MCF 10A (cell line): ENCODE measurements at places on chromosomes 12 and 14.

DNA sequence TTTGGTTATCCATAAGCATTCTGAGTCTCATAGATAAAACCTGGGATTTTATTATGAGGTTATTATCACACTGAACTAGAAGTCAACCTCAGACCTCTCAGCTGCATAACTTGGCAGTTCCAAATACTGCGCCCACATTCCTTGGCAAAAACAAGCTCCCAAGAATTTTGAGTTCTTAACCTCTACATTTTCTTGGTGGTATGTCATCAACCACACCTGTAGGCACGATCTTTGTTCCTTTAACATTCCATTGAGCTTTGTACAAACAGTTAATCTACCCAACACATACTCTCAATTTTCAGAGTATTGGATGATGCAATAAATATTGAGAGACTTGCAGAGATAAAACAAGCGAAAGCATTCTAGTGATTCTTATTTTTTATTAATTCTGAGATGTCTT lies 371.8 kb upstream of the PRICKLE1 start:
- DNase-seq: peak; percentile 91

DNA sequence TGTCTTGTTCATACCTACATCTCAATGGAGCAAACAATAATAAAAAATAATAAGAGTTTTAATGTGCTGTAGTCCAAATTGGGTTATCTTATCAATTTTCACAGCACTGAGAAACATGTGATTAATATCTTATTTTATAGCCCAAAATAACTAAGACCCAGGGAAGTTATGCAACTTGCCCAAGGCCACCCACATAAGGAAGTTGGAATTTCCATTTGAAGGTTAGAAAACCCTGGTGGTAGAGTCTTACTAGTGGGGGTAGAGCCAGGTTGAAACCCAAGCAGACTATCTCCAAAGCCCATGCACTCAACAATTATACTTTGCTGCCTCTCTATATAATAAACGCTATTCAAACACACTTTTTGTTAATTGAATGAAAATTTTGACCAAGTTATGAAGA lies 270.0 kb upstream of the CAND1 start:
- DNase-seq: no peak

DNA sequence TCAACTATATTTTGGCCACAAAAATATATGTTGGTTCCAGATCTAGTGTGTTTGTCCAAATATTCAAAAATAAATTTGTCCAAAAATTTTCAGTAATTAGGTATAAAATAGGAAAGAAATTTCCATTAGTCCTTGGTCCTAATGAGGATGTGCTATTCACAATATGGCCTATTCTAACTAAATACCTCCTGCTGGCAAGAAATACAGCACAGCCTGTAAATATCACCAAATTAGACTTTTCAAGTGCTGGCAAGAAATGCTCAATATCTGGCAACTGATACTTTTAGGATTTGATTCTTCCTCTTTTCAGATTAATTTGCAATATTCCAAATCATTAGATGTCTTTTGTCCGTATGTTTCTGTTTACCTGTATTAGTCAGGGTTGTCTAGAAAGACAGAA lies 1446.2 kb downstream of the LRFN5 start:
- no peak for DNase-seq

GRCh38 chr12:6952863-6953441 lies 1.8 kb downstream of the PTPN6 start:
- no peak for DNase-seq

- peak; percentile 99 for DNase-seq
Observed at GRCh38 chr14:101980700-101981099, 16.3 kb downstream of the DYNC1H1 start.

DNA sequence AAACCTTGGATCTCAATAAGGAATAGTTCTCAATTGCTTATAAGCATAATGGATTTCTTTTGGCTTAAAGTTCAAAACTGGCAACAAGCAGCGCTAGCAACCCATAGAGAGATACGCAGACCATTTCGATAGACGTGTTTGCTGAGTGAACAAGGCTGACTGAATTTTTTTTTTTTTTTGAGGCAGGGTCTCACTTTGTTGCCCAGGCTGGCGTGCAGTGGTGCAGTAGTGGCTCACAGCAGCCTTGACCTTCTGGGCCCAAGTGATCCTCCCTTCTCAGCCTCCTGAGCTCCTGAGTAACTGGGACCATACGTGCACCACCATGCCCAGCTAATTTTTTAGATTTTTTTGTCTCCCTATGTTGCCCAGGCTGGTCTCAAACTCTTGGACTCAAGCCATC lies 1.4 kb upstream of the AKAP5 start:
- DNase-seq: no peak

DNA sequence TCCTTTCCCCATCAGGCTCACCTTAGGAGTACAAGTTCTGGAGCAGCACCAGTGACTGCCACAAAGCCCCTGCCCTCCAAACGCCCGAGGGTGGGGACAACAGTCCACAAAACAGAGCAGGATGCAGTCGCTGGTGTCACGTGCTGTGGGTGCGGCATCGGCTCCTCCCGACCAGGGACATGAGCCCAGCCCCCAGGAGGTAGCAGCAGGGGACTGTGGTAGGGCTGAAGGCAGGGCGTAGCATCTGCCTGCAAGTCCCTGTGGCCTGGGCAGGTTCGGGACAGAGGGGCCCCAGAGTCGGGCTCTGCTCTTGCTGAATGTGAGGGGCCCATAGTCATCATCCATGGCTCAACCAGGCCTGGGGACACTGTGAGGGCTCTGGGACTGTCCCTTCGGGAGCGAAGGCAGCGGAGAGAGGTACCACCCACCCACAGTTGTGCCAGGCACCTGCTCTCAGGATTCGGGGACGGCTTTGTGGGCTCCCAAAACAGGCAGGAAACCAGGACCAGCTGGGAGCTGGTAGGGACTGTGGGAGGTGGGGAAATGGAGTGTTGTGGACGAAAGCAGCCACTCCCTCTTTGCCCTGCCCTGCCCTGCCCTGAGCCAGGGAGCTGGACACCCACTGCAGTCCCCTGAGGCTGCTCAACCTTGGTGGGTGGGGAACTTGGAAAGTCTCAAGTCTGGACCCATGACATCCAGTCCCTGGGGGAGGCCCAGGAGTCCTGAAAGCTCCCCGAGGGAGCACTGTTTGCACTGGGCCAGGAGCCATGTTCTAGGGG lies 30.7 kb downstream of the FBRSL1 start:
- no peak for DNase-seq

GRCh38 chr12:104166465-104166864 lies 28.5 kb upstream of the NFYB start:
- no peak for DNase-seq

- DNase-seq: no peak
Observed at GRCh38 chr12:129378496-129378895, 525.2 kb downstream of the GLT1D1 start.

DNA sequence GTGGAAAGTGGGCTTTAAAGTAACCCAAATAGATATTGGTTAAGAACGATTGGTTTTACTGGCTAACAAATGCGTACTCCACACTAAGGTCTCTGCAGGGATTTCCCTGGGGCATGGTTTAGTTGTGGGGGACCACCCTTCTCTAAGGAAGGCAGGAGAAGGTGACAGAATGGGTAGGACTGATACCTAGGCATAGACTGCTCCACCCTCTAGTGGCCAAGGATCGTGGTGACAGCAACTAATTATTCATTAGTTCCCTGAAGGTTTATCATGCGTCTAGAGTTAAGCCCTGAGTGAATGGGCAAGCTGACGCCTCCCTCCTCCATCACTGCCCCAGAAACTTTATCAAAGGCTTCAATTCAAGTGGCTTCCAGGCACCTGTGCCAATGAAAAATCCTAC lies 9.1 kb downstream of the FAM181A start:
- DNase-seq: peak; percentile 49

- no peak for DNase-seq
Observed at GRCh38 chr12:47610686-47611252, 95.1 kb downstream of the RPAP3 start.

GRCh38 chr12:13472690-13473089 lies 276.2 kb downstream of the EMP1 start:
- peak; percentile 35 for DNase-seq

DNA sequence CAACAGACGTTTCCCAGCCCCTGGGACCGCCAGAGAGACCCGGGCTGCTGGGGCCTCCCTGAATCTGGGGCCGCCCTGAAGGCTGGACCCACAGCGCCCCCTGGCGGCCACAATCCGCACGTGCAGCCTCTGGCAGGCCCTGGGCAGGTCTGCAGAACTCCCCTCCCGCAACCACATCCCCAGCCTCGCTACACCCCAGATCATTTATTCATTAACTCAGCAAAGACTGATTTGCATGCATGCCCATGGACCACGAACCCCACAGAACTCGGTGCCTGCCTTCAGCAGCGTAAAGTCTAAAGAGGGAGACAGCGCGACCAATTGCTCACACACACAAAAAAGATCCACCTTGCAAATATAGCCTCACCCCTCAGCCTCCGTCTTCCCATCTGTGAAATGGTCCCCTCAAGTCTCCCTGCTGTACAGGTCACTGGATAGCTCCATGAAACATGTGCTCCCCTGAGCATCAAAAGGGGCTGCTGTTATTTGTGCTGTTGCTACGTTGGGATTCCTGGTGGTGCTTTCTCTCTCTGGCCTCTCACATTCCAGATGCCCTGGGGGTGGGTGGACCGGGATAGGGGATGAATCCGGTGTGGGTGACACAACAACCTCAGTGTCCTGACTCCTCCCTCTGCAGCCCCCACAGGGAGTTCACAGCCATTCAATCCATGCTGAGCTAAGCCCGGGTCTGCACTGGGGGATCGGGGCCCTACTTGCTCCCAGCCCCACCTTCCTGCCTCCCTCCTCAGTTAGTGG lies 96.4 kb downstream of the SCARB1 start:
- peak; percentile 65 for DNase-seq

GRCh38 chr14:89849931-89850330 lies 104.6 kb downstream of the EFCAB11 start:
- no peak for DNase-seq

DNA sequence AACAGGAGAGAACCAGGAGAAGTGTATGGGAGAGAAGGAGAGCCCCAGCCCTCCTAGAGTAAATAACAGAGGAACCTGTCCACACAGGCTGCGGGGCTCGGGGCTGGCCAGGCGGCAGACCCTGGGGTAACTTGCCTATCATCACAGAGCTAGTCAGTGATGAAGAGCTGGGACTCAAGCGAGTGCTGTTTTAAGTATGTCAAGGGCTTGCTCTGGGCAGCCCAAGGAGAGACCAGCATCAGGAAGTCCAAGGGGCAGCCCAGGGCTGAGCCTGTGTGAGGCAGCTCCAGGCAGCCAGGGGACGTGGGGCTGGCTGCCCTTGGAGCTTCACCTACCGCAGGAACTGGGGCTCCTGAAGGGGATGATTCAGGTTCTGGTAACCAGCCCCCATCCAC lies 10.0 kb downstream of the VWF start:
- DNase-seq: no peak

DNA sequence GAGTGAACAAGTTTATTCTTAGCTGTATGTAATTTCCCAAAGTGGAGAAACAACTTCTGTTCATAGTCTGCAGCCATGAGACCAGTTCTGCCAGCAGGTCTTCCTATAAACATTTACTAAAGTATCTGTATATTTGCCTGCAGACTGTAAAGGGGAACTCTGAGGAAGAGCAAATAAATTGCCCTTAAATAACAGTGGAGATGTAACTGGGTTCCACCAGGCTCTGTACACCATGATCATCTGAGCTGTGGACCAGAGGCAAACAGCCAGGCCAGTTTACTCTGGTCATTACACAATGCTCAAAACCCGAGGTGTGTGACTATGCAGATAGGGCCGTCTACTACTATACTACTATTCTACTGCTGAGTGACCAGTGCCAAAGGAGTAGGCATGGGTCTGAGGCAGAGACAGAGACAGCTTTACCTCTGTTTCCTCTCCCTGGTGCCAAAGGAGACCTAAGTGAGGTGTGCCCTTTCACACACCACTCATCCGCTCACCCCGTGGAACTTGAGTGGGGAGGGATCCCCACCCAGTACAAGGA lies 21.1 kb upstream of the CERS5 start:
- DNase-seq: no peak

- DNase-seq: no peak
Observed at GRCh38 chr12:121232163-121232562, 22.2 kb downstream of the P2RX4 start.

GRCh38 chr14:21382886-21383847 lies 652 bp downstream of the SUPT16H start:
- peak; percentile 47 for DNase-seq

DNA sequence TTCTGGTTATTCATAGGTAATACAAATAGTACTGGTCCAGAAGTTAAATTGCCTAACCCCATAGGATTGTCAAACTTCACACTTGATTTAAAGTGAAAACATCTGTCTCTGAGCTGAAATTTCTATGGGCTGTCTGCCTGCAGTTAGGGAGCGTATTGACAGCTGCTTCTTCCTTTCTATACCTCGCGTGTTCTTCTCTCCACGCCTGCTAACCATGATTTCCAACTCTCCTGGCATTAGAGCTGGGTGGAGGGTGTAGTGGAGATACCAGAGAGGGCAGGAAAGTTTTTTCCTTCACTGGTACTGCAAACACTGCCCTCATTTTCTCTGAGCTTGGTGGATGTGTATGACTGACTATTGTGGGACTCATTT lies 429.0 kb upstream of the FBXO33 start:
- DNase-seq: no peak

GRCh38 chr14:53391631-53392285 lies 238.6 kb upstream of the DDHD1 start:
- DNase-seq: peak; percentile 56

- DNase-seq: peak; percentile 17
Observed at GRCh38 chr14:32038876-32039275, 38.2 kb upstream of the ARHGAP5 start.

GRCh38 chr12:79549531-79550271 lies 141.1 kb downstream of the PAWR start:
- no peak for DNase-seq

DNA sequence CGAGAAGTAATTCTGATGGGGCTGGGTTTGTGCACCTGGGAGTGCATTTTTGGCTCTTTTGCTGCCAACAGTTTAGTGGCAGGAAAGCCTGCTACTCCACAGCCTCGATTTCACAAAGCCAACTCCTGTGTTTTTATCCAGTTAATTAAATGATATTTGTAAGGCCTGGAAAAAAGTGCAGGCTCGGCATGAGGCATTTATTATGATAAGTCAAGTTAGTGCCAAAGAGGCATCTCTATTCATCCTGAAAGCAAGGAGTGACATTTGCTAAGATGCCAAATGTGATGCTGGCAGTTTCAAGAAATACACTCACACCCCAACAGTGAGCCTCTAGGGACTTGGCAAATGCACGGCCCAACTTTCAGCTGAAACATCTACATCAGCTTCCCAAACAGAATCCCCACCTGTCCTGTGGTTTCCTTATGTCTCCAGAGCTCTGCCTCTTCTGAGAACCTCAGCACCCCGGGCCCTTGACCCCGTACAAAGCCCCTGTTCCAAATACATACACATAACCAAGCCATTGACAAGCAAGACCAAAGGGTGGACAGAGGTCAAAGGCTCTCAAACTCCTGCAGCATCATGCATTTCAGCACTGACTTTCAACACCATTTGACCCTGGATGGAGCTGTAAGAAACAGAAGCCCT lies 955.1 kb upstream of the TMEM132C start:
- no peak for DNase-seq

- DNase-seq: peak; percentile 44
Observed at GRCh38 chr12:27305673-27306456, 26.8 kb upstream of the BMAL2 start.

- DNase-seq: peak; percentile 10
Observed at GRCh38 chr14:32513571-32514009, 184.5 kb downstream of the AKAP6 start.

GRCh38 chr12:30537228-30537627 lies 158.4 kb downstream of the IPO8 start:
- no peak for DNase-seq

GRCh38 chr12:53603196-53603595 lies 23.0 kb downstream of the ATF7 start:
- no peak for DNase-seq

GRCh38 chr12:114392909-114393308 lies 13.0 kb downstream of the TBX5 start:
- no peak for DNase-seq

GRCh38 chr12:100706033-100706432 lies 88.5 kb upstream of the ANO4 start:
- peak; percentile 65 for DNase-seq
